Activated T-cell treated with anti-CD3 and anti-CD28 coated beads for 4 hours (primary cell): ENCODE measurements at places on chromosomes 7 and 10.
A peak's percentile ranks its signal among the peaks of the same experiment; 100 is the strongest.

DNA sequence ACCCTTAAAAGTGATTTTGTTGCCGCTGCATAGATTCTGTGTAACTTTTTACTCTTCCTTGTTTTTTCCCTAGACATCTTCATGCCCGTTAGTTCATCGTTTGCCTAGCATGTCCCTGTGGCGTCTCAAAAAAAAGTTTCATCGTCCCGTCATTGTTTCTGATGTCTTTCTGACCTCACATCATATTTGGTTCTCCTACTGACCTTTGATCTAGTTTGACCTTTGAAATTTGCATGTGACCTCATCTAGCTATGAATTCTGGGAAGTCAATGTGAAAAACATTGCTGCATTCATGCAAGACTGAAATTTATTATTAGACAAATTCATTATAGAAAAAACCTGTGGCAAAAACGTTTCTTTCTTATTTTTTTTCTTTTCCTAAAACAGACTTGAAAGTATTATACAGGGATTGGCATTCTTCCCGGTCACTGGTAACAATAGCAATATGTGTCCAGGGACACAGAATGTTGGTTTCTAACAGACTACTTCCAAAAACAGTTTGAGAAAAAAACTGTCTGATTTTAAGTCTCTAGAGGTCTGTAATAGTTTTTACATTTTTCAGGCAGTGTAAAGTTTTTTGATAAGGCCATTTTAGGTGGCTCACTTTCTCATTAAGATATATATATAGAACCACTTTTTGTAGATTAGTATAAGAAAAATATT lies 280.9 kb downstream of the USP6NL start:
- no peak for DNase-seq

- no peak for DNase-seq
Measured at GRCh38 chr7:121123032-121123431, 134.5 kb downstream of the CPED1 start.

GRCh38 chr7:131521651-131522163 lies 34.7 kb downstream of the PODXL start:
- DNase-seq, result no peak

- DNase-seq, result no peak
Measured at GRCh38 chr7:90931986-90932916, 332.0 kb upstream of the FZD1 start.

GRCh38 chr7:30836991-30837390 lies 65.8 kb downstream of the MINDY4 start:
- DNase-seq, result no peak

DNA sequence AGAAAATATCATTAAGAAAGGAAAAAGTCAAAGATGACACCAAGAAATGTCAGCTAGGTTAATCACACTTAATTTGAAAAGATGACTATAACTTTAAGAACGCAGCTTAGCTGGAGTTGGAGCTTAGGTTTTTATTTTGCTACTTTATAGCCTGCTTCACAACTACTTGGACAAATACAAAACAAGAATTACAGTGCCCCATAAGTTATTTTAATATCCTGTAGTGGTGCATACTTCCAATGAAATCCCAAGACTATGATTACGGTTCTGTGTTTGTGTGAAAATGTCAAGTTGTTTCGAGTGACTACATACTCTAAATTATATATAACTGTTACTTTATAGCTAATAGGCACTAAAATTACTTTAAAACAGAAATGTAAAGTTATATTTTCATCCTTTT lies 244.6 kb upstream of the MGMT start:
- DNase-seq, result no peak

GRCh38 chr10:13872411-13872810 lies 285.6 kb downstream of the PRPF18 start:
- DNase-seq, result no peak

DNA sequence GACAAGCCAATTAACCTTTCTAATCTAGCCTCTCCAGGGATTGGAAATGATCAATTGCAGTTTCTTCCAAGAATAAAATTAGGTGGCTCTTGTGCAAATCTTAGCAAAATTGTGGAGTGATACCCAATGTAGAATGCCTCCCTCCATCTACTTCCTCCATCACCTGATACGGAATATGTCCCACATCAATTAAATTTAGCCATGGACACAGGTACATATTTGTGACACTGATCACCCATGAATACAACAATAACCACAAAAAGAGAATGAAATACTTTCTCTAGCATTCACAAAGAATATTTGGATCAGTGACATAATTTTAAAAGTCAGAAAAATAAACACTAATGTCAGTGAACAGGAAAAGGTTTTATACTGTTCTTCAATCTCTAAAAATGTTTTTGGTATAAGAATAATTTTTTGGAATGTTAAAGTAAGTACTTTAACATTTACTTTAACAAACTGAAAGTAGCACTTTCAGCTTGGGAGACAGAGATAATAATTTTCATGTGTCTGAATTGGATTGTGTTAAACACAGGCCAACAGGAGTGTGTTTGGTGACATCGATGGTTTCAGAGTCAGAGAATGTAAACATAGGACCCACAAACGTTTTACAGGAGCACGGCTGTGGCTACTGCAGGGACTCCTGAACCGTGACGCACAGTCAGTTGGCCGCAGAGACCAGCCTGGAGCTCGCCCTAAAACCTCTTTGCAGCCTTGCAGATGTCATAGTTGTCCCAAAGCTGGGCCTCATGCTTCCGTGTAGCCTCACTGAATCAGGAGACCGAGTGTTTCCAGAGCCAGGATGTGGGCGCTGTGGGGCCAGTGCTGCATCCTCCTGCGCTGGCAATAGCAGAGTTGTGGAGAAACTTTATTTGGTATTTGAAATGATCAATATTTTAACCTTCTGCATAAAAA lies 7.2 kb downstream of the RBM20 start:
- no peak for DNase-seq

GRCh38 chr7:106740806-106741205 lies 79.8 kb upstream of the CCDC71L start:
- no peak for DNase-seq

- no peak for DNase-seq
Measured at GRCh38 chr10:58955615-58956014, 220.8 kb upstream of the PHYHIPL start.

DNA sequence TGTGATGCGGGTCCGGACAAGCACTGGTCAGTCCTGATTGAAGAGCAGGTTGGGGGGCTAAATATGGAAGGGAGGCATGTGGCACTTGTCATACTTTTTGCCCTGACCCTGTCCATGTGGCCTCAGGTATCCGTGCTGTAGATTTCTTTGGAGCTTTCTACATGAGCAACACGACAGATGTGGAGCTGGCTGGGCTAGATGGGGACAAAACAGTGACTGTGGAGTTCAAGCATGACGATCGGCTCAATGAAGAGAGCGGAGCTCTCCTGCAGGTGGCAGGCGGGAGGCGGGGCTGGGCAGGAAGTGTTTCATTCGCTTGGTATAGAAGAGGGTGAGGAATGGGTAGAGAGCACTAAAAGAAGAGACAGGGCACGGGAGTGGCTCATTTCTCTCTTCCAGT lies 13.0 kb upstream of the CHCHD1 start:
- peak; percentile 60 for DNase-seq

DNA sequence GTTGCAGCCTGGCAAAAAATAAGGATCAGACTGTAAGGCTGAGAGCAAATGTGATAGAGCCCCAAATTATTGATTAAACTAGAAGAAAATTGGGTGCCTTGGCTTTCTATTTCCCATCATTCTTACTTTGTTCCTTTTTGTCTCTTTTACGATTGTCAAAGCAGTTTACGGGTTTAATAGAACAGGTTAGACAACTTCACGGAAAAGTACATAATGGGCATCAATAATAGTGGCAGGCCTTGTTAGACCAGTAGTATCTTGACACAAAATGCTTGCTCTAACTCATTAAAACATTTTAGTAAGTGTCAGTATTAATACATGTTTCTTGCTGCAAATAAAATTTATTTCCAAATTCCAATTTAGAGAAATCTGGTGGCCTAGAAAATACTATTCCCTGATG lies 14.5 kb upstream of the GGCT start:
- no peak for DNase-seq

DNA sequence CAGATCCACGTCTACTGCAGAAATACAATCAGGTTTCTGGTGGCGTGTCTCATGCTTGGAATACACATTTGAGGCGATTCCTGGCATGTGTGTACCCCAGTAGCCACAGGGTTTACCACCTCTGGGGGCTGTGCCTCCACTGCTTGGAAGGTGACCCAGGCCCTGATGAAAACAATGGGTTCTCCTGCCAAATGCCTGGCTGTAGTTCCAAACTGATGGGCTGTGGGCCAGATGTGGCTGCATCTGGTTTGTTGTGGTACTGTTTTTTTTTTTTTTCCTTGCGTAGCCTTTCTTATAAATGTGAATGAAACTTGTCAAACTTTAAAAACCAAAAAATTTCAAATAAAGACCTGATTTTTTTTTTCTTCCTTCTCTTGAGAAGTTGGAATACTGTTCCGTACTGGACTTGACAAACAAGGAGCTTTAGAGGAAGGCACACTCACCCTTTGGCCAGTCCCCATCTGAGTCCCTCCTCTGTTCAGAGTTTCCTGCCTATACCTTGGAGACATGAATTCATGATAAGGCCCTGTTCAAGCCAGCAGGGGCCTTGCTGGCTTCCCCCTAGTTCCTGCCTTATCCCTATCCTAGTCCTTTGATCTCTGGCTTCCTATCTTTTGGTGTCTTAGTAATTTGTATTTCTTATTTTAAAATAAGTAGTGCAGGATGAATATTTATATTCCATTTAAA lies 217.1 kb downstream of the PHTF2 start:
- DNase-seq, result no peak

DNA sequence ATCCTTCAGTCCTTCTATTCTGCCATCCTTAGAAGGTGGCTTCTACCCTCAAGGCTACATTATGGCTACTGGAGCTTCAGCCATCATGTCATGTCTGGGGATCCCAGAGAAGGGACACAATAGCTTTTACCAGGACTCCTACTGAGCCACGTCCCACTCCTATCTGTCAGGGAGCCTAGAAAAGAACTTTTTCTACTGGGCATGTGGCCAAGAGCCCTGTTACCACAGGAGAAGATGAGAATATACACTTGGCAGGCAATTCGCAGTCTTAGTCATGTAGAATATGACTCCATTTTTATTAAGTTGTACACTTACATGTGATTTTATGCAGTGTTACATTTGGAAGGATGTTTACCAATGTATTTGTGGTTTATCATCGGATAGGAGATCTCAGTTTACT lies 64.6 kb upstream of the KCNMA1 start:
- DNase-seq, result no peak

DNA sequence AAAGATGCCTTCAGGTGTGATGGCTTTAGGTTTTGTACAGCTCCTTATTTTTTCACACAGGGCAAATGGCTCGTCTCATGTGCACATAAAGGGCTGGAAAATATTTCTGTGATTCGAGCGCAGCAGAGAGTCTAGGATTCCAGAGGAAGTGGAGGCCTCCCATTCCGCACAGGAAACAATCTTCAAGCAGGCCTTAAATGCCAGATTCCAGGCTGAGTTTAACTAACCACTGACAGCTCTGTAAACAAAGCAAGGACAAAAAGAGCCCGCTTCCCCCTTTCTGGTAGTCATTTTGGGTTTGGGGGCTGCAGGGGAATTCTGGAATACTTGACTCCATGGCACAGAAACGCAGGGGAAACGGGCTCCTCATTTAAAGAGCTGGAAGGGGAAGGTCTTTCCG lies 87.2 kb downstream of the CALD1 start:
- no peak for DNase-seq

GRCh38 chr10:60942788-60943315 lies 1.1 kb downstream of the RHOBTB1 start:
- no peak for DNase-seq

- DNase-seq, result no peak
Measured at GRCh38 chr7:4882169-4883032, 1.1 kb downstream of the RADIL start.

DNA sequence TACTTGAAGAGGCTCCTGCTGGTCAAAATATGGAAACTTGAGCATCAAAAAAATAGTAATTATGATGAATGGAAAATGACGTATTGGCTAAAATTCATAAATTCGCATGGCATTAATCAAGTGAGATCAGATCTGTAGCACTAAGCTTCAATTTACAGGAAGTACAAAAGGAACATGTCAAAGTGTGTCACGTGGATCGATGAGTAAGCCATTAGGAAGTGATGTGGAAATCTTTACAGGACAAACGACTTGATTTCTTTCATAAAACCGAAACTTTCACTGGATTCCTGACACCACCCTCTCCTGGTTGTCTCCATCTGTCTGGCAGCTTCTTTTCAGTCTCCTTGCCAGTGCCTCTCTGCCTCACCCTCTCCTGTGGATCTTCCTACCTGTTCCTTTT lies 25.8 kb downstream of the AKR1C8 start:
- DNase-seq, result no peak

DNA sequence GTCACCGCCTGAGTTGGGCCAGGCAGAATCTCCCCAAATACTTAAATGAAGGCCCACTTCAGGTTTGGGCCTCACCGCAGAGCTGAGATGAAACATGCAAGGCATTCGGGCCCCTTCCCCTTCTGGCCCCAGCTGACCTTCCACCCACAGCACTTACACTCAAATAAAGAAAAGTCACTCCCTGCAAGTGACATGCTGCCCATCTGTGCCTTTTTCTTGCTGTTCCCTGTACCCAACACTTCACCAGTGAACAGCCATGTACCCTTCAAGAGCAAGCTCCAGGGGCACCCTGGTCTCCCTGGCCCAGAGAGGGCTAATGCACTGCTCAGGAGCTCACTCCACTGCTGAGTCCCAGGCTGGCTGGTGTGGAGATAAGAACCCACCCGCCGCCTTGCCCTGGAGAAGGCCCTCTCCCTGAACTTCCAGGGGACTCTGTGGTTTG lies 40.7 kb downstream of the ZCCHC24 start:
- DNase-seq, result no peak

- no peak for DNase-seq
Measured at GRCh38 chr7:127792528-127793342, 140.7 kb downstream of the SND1 start.

DNA sequence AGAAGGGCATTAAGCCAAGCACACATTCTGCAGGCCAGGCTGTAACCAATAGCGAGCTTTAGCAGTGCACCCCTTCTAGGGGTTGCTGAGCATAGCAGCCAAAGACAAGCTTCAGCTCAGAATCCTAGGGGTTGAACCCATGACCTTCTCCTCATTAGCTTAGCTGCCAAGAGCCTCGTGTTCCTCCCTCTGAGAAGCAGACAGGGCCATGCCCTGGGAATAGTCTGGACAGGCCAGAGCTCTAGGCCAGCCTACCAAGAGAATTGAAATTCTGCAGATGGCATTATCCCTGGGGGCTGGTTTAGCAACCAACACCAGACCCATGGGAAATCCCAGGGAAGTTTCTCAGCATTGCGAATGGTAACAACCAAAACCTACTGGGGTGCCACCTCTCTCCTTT lies 77.2 kb downstream of the PLXNA4 start:
- DNase-seq, result no peak

DNA sequence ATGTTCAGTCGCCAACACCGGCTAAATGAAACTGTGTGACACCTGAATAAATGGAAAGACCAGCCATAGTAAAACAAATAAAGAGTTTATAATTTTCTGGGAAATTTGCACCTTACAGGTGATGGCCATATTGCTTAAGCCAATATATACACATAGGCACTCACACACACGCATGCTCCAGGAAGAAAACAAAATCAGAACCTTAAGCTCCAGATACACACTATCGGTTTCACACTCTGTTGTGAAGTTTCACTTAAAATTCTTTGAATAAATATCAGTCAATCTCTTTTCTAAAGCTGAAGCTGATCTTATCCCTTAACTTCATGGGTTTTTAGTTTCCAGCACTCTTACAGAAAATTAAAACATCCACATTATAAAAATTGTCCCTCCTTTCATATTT lies 226.7 kb upstream of the MDFIC start:
- DNase-seq, result no peak

- DNase-seq, result no peak
Measured at GRCh38 chr10:13351340-13351915, 3.3 kb upstream of the SEPHS1 start.
